ENCODE measurements at places on chromosomes 16 and 17. TPM values are rescaled to one million over a fixed set of nuclear protein-coding genes. Genes with fewer than 3 reads are reported as not detected.
A peak's percentile ranks its signal among the peaks of the same experiment; 100 is the strongest.

- DNase-seq: no peak
Observed at GRCh38 chr17:21007646-21008045, 35.2 kb downstream of the USP22 start.

GRCh38 chr17:49180998-49181635 is 29.3 kb downstream of the GNGT2 start:
- no peak for DNase-seq

DNA sequence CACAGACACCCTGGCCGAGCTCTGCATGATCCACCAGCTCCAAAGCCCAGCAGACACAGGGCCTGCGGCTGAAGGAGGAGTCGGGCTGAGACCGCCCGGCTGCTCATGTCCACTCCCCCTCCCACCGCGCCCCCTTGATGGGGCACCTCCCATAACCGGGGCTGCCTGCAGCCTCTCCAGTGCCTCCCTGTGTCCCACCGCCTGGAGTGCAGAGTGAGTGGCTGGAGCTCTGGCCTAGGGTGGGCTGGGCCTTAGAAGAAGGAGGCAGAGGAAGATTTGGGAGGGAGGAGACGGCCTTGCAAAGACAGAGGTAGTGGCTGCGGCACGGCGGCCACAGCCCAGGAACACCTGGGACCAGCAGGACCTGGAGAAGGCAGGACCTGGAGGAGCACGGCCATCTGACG is 4.0 kb downstream of the CBFA2T3 start:
- no peak for DNase-seq

DNA sequence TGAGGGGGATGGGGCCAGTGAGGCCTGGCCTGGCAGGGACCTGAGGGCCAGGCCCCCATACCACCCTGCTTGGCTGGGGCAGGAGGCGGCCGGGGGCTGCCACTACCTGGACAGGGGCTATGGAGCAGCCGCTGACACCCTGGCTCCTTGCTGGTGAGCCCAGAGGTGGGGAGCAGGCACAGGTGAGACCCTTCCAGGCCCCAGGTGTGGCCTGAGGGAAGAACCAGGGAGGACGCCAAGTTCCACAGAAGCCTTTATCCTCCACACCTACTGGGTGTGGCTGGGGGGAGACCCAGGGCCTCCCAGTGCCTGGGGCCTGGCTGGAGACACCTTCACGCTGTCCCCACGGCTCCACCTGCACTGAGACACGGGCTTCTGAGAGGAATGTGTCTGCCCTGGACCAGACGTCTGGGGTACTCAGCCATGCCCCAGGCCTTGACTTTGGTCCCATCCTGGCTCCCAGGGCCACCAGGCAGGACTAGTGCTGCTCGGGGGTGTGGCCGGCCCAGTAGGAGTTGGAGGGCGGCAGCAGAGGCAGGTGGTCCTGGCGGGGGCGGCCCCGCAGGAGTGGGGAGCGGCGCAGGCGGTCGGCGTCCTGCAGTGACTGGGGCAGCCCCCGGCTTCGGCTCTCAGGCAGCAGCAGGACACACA is 4.7 kb downstream of the SLC22A31 start:
- DNase-seq: peak; percentile 86

EME1 gene
- 0.72 TPM for total RNA-seq

PRMT7 gene
- 36.9 TPM for total RNA-seq

KRTAP1-1 gene
- total RNA-seq: 2.4 TPM

RASD1 gene
- 13.8 TPM for total RNA-seq

PERCC1 gene
- not detected for total RNA-seq
